ENCODE measurements at places on chromosomes 1 and 21.

GRCh38 chr1:76961181-76961819 is 94.0 kb downstream of the ST6GALNAC5 start:
- H3K4me1 ChIP-seq, result peaks cover 13% of the 10 kb centered on the region
- DNase-seq, result no peak
- H3K27ac ChIP-seq, result no peak overlapping the region
- no peak overlapping the region for H3K4me3 ChIP-seq

GRCh38 chr1:116498789-116499628 is 71.8 kb downstream of the CD58 start:
- no peak overlapping the region for H3K27ac ChIP-seq
- H3K4me3 ChIP-seq, result no peak overlapping the region
- DNase-seq, result peak; percentile 89
- H3K4me1 ChIP-seq, result no peaks in the 10 kb centered on the region

DNA sequence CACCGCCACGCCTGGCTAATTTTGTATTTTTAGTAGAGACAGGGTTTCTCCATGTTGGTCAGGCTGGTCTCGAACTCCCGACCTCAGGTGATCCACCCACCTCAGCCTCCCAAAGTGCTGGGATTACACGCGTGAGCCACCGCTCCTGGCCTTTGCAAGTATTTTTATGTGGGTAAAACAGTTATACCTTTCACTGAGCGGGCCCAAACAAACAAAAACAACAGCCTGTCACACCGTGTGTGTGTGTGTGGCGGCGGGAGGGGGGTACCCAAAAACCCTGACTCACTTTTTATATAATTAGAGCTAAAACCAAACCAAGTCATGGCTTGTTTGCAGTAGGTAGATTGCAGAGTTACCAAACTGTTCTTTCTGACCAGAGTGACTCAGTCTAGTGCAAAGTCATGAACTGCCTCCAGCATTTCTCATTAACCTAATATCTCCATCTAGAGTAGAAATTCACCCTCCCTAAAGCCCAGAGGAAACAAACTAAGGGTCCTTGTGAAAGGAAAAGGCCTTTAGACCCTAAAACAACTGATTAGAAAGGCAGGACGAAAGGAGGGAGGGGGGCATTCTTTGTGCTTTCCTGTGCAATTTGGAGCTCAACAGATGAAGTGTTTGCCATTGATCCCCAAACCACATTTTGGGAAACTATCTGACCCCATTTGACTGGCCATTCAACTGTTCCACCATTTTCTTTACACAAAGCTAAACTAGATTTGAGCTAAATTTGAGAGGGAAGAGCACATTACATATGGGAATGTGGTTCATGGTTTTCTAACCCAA is 181.0 kb downstream of the DHRS3 start:
- no peak for DNase-seq
- no peak overlapping the region for H3K27ac ChIP-seq
- H3K4me3 ChIP-seq, result no peak overlapping the region

DNA sequence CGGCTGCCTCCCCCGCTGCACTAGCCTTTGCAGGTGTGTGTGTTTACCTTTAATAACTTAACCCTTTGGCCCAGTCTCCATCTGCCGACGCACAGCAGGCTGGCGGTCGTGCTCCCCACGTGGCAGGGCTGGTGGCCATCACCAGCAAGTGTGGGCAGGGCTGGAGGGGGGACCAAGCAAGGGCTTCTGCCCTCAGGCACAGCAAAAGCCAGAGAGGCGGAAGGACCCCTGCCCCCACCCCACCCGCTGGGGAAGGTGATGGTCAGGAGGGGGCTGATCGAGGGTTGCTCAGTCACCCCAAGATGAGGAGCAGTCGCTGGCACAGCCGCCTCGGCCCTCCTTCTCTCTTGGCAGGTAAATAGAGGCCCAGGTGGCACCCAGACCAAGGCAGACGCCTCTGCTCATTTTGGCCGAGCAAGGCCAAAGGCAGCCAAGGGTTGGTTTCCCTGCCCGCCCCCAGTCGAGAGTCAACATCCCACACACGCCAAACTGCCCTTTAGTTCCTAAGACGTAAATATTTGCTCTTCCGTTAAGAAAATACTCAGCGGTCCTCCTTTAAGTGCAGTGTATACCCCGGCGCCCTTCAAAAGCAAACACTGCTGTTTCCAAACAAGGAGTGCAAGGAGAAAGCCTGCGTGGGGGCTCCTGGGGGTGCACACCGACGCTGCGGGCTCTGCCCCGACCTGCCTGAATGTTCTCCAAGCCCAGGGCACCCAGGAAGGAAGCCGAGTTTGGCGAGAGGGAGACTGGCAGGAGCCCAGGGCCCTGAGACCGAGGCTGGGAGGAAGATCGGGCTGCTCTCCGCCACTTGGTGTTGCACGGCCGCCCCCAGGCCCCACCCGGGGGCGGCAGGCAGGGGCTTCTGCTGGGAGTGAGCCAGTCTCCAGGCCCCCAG is 82.7 kb downstream of the SIK1 start:
- no peaks in the 10 kb centered on the region for H3K27me3 ChIP-seq
- H3K4me1 ChIP-seq, result no peaks in the 10 kb centered on the region
- H3K27ac ChIP-seq, result no peak overlapping the region
- H3K36me3 ChIP-seq, result no peaks in the 10 kb centered on the region

GRCh38 chr21:31557421-31558188 is 101.9 kb upstream of the SOD1 start:
- peaks cover 39% of the 10 kb centered on the region for H3K4me1 ChIP-seq
- no peaks in the 10 kb centered on the region for H3K36me3 ChIP-seq
- DNase-seq, result peak; percentile 85
- H3K27ac ChIP-seq, result no peak overlapping the region

- H3K27me3 ChIP-seq, result no peaks in the 10 kb centered on the region
- H3K36me3 ChIP-seq, result no peaks in the 10 kb centered on the region
- DNase-seq, result peak; percentile 57
These were observed 19.0 kb upstream of the ADGRL2 start for GRCh38 chr1:81781749-81782148.

DNA sequence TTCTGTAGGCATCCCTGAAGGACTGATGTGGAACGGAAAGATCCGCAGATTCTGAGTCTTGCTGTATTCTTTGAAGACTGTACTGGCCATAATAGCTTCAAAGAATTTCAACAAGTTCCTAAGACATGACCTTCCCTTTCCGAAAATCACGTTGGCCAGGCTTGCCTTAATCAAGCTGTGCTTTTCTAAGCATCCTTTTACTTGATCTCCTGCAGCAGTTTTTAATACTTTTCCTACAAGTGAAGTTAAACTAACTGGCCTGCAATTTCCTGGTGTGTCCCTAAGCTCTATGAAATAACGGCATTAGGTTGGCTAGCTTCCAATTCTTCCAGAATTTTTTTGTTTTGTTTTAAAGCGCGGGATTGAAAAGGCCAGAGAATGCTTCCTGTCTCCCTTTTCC is 40.3 kb downstream of the SPAG17 start:
- H3K4me1 ChIP-seq, result peaks cover 8% of the 10 kb centered on the region
- H3K27me3 ChIP-seq, result no peaks in the 10 kb centered on the region
- H3K27ac ChIP-seq, result no peak overlapping the region
- no peaks in the 10 kb centered on the region for H3K36me3 ChIP-seq
